Cerebellar nuclear complex (tissue), 1 donor: ENCODE measurements at places on chromosomes 1 and 21.

- no peak for DNase-seq
Measured at GRCh38 chr1:164578479-164579200, 19.7 kb downstream of the PBX1 start.

- DNase-seq: no peak
Measured at GRCh38 chr1:75579046-75579445, 31.9 kb downstream of the SLC44A5 start.

- DNase-seq: no peak
Measured at GRCh38 chr1:83999316-83999819, 436 bp upstream of the TTLL7 start.

DNA sequence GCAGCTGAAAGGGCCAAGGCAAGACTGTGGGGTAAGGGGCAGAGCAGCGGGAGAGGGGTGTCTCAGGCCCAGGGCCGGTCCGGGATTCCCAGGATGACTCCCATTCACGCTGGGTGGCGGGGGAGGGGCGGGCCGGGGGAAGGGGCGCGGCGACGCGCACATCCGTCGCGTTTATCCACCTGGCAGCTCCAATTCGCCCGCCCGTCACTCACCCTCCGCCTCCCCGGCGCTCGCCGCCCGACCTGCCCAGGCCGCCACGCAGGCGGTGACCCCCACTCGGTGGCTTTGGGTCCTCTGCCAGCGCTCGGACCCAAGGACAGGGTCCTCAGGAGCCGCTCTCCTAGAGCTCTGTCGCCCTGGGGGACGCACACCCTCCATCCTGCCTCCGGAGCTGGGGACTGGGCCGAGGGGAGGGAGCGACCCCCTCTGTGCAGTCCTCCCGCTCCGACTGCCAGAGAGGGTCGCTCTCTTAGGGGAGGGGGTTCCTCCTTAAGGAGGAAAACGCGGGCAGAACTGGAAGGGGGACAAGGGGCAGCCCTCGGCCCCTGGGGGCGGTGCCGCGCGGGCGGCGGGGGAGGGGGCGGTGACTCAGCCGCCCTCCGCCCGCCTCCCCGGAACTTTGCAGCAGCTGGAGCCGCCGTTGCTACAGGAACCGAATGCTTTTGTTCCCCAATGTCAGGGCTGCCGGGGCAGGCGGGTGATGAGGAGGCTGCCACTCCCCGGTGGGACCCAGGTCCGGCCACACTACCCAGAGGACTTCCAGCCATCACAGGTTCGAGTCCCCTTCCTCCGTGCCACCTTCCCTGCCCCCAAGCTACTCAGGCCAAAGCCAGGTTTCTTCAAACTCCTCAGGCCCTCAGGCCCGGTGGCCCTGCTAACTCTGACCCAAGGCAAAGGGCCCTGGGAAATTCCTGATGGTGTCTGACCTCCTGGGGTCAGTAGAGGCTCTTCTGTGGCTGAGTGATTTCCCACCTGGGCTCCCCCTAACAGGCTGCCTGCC is 3.4 kb downstream of the ADGRB2 start:
- no peak for DNase-seq

DNA sequence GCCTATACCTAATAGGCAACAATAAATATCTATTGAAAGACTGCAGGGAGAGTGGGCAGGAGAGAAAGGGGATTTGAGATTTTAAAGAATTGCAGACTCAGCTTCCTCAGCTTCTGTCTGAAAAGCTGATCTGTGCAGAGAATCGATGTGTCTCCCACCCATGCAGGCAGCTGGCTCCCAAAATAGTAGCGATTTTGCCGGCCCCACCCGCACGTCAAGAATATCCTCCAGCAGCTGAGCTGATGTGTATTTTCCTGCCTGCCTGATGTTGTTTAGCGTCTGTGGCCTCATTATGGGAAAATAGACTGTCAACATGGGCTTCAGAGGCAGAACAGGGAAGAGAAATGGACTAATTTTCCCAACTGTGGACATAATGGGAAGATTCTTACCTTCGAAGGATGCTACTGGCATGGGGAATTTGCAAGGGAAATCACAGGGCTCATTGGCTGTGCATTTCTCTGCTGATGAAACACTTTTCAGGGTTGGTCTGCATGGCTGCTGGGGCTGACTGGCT is 699.8 kb downstream of the PTPRU start:
- no peak for DNase-seq

GRCh38 chr1:111600886-111601386 is 18.7 kb upstream of the RAP1A start:
- no peak for DNase-seq

DNA sequence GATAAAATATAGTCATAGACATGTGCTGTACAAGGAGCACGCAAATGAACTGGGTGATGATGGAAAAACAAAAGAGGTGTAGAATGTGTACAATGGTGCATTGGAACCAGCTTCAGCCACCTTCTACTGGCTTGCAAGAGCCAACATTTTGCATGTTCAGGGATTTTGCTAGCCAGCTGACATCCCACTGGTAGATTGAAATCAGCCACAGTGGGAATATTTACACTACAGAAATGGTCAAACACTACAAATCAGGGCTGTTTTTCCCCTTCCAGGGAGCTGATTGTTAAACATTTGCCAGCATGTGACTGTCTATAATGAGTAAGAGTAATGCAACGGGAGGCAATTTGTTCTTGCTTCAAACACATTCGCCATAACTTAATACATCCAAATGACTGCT is 23.2 kb downstream of the PMVK start:
- DNase-seq: no peak

- DNase-seq: no peak
Measured at GRCh38 chr1:205066141-205066818, 18.0 kb downstream of the TMEM81 start.

GRCh38 chr1:232767305-232768074 is 37.7 kb upstream of the MAP10 start:
- DNase-seq: no peak

- no peak for DNase-seq
Measured at GRCh38 chr1:203675596-203676347, 49.1 kb downstream of the ATP2B4 start.

GRCh38 chr1:239250353-239251035 is 135.9 kb upstream of the CHRM3 start:
- no peak for DNase-seq

DNA sequence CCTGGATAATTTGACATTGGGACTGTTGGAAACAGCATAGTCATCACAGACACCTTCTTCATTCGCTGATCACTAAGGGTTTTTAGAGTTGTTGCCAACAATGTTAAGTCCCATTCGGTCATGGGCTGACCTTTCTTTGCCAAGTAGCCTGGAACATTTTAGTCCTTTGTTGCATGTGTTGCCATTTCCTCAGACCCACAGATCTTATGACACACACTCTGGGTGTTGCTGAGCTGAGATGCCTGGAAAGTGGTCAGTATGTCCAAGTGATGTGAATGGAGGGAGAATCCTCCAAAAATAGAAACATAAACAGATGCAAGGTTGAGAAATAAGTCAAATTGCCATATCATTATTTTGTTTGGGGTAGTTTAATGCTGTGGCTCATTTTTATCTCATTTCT is 61.5 kb upstream of the GJA5 start:
- DNase-seq: no peak

GRCh38 chr1:110069404-110070281 is 829 bp downstream of the ALX3 start:
- no peak for DNase-seq

DNA sequence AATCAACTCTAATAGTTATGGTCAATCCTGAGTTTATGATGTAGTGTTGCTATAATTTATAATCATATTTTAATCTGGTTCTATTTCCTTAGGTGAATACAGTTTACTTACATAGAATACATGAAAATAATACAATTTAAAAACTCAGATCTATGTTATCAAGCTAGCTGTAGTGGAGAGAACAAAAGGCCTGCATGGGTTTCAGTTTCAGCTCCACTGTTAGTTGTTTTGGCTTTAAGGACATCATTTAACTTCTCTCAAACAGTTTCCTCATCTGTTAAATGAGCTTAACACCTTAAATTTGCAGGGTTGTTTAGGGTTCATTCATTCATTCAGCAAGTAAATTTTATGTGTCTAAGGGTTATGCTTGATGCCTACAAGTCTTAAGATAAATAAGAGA is 98.4 kb upstream of the KIAA1614 start:
- no peak for DNase-seq

DNA sequence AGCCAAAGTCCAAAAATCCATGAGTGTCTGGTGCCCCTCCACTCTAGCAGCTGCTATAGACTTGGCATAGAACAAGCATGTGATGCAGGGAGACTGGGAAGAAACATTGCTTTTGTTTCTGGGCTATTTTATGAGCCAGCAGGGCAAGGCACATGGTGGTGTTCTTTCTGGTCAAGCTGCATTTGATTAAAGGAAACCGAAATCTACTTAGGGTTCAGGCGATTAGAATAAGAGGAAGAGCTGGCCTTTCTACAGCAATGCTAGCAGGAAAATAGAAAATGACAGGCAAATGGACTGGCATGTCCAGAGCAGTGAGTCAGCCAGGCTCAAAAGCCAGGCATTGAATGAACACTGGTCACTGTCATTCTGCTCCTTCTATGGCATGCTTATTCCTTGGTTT is 28.5 kb upstream of the ARHGAP29 start:
- DNase-seq: no peak

DNA sequence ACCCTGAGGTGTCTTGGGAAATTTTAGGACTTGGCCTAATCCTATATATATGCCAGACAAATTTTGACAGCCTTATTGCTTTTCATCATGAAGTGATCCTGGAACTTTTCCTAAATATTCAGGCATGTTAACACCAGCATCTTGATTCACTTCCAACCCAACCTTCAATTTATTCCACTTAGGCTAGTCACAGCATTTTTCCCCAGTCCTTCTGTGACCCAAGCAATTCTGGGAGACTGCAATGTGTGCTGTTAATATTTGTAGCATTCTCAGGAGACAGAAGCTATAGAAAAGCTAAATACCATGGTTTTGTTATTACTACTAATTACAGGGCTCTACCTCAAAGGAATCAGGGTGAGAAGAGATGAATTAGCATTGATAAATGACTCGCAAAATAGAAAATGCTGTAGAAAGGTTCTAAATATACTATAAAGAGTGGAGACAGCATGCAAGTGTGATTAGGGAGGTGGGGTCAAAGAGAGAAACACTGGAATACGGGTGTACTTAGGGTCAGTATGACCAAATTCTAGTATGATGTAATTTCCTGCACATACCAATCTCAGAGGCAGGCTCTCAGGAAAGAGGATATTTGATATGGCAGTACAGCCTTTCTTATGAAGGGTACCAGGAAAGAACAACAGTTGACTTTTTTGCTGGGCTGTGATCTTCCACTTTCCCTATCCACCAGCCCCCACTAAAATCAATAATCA is 29.1 kb downstream of the PRRX1 start:
- no peak for DNase-seq

GRCh38 chr21:17667256-17667655 is 54.6 kb upstream of the BTG3 start:
- DNase-seq: no peak

DNA sequence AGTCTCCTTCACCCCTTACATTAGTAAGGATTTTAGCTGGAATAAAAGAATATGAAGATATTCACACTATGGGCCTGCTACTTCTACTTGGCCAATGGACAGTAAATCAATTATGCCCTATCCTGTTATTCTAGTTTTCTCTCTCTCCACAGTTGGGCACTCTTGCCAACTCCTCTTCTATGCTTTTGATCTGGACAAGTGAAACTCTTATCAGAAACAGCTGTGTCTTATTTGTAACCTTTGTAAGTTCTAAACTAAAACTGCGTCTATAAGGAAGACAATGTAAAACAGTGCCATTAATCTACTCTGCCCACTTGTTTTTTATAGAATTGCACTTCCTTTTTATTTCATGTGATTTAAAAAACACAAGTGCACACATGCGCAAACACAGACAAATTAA is 244.0 kb upstream of the DMRTA2 start:
- no peak for DNase-seq

DNA sequence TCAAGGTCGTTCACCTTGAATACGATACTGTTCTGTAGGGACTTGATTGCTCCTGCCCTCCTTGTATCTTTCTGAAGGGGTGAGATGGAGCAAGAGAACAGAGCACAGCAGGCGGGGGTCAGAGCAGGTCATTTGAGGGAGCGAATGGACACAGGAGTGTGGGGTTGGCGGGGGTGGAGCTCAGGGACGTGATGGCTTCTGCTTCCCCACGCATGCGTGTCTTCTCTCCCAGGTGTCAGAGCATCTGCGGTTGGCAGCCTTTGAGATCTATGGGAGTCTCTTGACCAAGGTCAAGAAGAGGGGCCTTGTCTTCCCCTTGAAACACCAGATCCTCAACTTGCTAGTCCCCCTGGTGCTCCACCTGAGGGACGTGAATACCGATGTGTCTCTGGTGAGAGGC is 63.9 kb downstream of the INAVA start:
- no peak for DNase-seq

GRCh38 chr21:33391656-33392055 is 11.6 kb upstream of the IFNGR2 start:
- DNase-seq: no peak

DNA sequence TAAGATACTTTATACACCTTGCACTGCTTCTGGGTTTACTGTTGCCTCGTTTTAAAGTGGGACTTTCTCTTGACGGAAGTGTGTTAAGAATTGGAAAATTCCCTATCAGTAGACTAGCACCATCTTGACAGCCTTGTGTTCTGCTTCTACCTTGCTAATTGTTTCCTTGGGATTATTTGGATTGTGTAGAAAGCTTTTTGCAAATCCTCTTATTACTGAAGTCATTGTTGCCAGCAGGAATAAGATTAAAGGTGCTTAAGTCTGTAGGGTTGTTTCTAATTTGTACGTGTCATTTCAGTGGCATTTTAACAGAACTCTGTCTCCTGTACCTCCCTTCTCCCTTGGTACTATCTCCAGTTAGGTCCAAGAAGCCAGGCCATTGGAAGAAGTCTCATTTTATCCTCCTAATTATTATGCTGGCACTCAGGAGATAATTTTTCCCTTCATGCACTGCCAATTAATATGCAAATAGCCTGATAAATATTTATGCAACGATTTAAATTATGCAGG is 107.7 kb downstream of the POU2F1 start:
- DNase-seq: no peak

GRCh38 chr1:100713626-100714025 is 5.9 kb upstream of the VCAM1 start:
- DNase-seq: no peak

DNA sequence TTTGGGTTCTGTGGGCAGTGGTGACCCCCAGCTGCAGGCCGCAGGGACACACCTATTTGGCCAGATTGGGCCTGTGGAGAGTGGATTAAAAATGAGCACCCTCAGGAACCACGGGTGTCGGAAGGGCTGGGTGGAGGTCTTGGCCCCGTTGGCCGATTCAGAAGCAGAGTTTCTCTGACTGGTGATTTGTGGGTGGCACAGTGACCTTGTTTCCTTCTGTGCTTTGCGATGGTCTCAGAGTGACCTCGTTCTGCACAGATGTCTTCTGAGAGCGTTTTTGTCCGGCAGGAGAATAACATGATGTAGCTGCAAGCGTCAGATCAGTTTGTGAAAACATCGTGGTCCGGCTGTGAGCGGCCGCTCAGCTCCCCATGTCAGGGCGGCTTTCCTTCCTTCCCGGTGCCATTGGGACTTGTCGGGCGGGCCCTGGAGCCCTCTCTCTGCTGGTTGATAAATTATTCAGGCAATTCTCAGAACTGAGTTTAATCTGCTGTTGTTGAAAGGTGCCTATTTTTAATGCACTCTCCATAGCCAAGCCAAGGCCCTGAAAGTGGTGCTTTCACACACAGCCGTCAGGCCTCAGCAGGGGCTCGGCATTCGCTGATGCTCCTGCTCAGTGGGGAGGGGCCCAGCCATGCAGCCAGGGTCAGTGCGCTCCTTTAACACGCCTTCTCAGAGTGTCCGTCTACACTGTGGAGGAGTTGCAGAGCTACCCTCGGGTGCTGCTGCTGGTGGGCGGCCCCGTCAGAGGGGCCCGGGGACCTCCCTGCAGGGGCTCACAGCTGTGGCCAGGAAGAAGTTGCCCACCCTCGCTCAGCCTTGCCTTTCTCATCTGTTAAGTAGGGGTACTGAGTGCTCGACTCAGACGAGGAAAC is 26.8 kb downstream of the TRPM2 start:
- DNase-seq: no peak
